Sigmoid colon (tissue), 7 donors: ENCODE measurements at places on chromosomes 7 and 10. TPM values are rescaled to one million over a fixed set of nuclear protein-coding genes. Genes with fewer than 3 reads are reported as not detected.

GRCh38 chr7:155531681-155532080 lies 14.7 kb downstream of the CNPY1 start:
- H3K27me3 ChIP-seq = peaks cover 70% of the 10 kb centered on the region
- H3K4me3 ChIP-seq = no peak overlapping the region
- no peaks in the 10 kb centered on the region for H3K36me3 ChIP-seq
- DNase-seq = peak; percentile 18

GRCh38 chr7:83161186-83161585 lies 1.5 kb downstream of the PCLO start:
- no peak overlapping the region for H3K27ac ChIP-seq
- DNase-seq = no peak
- H3K27me3 ChIP-seq = no peaks in the 10 kb centered on the region

DNA sequence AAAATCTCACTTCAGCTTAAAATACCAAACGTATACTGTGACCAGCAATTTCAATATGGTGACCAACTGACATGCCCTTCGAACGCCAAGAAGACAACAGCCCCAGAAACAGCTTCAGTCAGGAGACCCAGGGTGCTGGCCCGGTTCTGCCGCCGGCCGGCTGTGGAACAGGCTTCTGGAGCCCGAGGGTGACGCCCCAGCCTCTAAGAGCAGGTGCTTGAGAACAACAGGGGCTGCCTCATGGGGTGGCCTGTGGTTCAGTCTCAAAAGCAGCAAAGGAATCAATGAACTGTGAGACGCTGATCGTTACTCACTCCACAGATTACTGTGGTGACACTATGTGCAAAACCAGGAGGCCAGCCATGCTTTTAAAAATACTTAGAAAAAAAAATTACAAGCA lies 17.3 kb downstream of the GPER1 start:
- H3K4me1 ChIP-seq = no peaks in the 10 kb centered on the region
- no peak for DNase-seq
- no peak overlapping the region for H3K27ac ChIP-seq
- H3K27me3 ChIP-seq = no peaks in the 10 kb centered on the region
- no peak overlapping the region for H3K4me3 ChIP-seq

GRCh38 chr7:116736927-116737715 lies 65.1 kb downstream of the MET start:
- H3K4me1 ChIP-seq = peaks cover 18% of the 10 kb centered on the region
- no peaks in the 10 kb centered on the region for H3K36me3 ChIP-seq
- no peak for DNase-seq
- H3K27ac ChIP-seq = no peak overlapping the region
- H3K4me3 ChIP-seq = no peak overlapping the region

- H3K27ac ChIP-seq = no peak overlapping the region
- no peaks in the 10 kb centered on the region for H3K4me1 ChIP-seq
- no peak overlapping the region for H3K4me3 ChIP-seq
- no peaks in the 10 kb centered on the region for H3K36me3 ChIP-seq
- no peaks in the 10 kb centered on the region for H3K27me3 ChIP-seq
These were observed 68.2 kb downstream of the MYL10 start for GRCh38 chr7:101560856-101561255.

DNA sequence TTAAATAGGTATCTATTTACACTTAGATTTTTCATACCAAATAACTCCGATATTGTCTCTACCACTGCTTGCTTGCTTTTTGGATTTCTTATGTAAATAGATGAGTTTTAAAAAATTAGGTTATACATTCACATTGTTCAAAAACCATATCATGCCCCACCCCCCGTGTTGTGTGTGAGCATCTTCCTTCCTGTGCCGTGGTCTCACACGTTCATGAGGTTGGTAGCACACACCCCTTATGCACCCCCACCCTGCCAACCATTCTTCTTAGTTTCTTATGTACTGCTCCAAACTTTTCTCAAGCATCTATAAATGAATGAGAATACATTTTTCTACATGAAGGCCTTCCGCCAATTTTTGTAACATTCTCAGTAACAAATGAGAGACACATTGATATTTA lies 115.6 kb downstream of the FANK1 start:
- no peaks in the 10 kb centered on the region for H3K27me3 ChIP-seq
- no peaks in the 10 kb centered on the region for H3K36me3 ChIP-seq

DNA sequence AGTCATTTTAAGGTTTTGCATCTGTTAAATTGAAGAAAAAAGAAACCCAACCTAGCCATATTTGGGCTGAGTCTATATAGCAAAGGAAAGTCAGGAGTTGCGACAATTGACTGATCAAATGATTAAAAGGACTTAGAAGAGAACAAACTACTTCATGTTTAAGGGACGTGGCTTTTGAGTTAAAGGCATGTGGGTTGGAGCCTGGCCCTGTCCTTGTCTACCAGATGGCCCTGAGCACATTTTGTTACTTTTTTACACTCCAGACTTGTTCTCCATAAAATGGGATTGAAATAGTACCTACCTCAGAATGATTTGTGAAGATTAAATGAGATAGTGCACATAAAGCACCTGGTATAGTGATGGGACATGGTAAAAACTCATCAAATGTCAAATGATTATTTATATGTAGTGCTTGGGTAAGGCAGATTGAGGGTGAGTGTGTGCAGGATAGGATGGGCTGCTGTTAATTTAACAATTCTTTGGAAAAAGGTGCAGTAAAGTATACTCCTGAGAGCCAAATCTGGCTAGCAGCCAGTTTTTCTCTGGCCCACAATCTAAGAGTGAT lies 168.3 kb downstream of the KIF20B start:
- H3K4me1 ChIP-seq = no peaks in the 10 kb centered on the region
- H3K36me3 ChIP-seq = no peaks in the 10 kb centered on the region
- H3K27ac ChIP-seq = no peak overlapping the region
- H3K4me3 ChIP-seq = no peak overlapping the region

- no peaks in the 10 kb centered on the region for H3K27me3 ChIP-seq
- peaks cover 4% of the 10 kb centered on the region for H3K36me3 ChIP-seq
- no peak overlapping the region for H3K27ac ChIP-seq
- H3K4me1 ChIP-seq = peaks cover 1% of the 10 kb centered on the region
- H3K4me3 ChIP-seq = no peak overlapping the region
- no peak for DNase-seq
These were observed 17.6 kb upstream of the FLNC start for GRCh38 chr7:128812514-128813168.

- H3K27me3 ChIP-seq = no peaks in the 10 kb centered on the region
- H3K4me3 ChIP-seq = no peak overlapping the region
- H3K36me3 ChIP-seq = no peaks in the 10 kb centered on the region
- no peak for DNase-seq
- peaks cover 99% of the 10 kb centered on the region for H3K4me1 ChIP-seq
These were observed 83.6 kb downstream of the RNF216 start for GRCh38 chr7:5697754-5698424.

- H3K36me3 ChIP-seq = no peaks in the 10 kb centered on the region
- H3K4me3 ChIP-seq = peak overlapping the region; percentile 62
- no peaks in the 10 kb centered on the region for H3K27me3 ChIP-seq
- peak overlapping the region; percentile 95 for H3K27ac ChIP-seq
- no peak for DNase-seq
These were observed 1.0 kb downstream of the SYPL1 start for GRCh38 chr7:106110885-106111654.

DNA sequence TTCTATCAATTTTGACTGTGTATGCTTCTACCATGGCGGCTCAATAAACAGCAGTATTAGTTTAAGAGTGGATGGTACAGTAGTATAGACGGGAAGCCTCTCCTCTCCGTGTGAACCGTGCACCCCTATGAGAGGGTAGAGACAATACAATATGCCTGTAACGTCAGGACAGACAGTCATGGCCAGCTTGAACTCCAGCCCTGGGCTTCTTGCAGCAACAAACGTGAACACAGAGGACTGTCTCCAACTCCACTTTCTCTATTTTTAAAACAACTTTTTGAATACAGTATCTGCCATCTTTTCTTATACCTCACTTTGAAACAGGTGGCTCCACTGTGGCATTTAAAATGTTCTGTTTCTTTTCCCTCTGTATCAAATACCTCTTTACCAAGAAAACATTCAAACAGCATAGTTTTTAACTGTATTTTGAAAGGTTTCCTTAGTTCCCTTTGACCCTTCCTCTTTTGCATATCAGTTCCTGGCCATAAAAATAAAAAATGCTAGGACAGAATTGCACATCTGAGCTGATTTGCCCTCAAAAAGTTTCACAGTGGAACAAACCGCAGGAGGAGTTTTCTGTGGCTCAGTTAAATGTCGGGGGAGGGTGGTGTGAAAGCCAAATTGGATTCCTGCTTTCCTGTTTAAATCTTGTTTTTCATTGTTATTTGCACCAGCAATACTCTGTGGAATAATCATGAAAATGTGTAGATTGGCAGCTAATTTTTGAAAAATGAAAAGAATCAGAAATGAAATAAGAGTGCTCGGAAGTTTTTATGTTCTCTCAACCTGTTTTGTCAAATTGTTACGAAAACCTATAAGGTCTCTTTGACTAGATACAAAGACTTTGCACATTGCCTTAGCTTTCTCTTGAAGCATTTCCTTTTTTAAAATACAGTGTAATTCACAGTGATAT lies 8.0 kb downstream of the IKZF1 start:
- no peaks in the 10 kb centered on the region for H3K36me3 ChIP-seq
- peaks cover 6% of the 10 kb centered on the region for H3K27me3 ChIP-seq
- no peak overlapping the region for H3K4me3 ChIP-seq
- H3K27ac ChIP-seq = no peak overlapping the region
- no peak for DNase-seq

DNA sequence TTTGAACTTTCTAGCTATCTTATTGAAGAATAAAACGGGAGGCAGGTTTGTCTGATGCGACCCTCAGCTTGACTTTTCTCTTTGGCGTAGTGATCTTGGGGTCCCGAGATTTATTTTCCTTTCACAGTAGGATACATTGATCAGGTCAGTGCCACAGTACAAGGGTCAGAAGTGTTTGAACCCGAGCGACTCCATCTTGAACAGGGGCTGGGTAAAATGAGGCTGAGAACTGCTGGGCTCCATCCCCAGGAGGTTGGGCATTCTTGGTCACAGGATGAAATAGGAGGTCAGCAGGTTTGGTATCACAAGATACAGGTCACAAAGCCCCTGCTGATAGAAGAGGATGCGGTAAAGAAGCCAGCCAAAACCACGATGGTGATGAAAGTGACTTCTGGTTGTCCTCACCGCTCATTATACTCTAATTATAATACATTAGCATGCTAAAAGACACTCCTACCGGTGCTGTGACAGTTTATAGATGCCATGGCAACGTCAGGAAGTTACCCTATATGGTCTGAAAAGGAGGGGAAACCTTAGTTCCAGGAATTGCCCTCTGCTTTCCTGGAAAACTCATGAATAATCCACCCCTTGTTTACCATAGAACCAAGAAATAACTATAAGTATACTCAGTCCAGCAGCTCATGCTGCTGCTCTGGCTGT lies 3.0 kb upstream of the TECPR1 start:
- H3K4me3 ChIP-seq = no peak overlapping the region
- H3K27ac ChIP-seq = no peak overlapping the region
- H3K36me3 ChIP-seq = peaks cover 4% of the 10 kb centered on the region
- no peaks in the 10 kb centered on the region for H3K27me3 ChIP-seq
- no peak for DNase-seq

DNA sequence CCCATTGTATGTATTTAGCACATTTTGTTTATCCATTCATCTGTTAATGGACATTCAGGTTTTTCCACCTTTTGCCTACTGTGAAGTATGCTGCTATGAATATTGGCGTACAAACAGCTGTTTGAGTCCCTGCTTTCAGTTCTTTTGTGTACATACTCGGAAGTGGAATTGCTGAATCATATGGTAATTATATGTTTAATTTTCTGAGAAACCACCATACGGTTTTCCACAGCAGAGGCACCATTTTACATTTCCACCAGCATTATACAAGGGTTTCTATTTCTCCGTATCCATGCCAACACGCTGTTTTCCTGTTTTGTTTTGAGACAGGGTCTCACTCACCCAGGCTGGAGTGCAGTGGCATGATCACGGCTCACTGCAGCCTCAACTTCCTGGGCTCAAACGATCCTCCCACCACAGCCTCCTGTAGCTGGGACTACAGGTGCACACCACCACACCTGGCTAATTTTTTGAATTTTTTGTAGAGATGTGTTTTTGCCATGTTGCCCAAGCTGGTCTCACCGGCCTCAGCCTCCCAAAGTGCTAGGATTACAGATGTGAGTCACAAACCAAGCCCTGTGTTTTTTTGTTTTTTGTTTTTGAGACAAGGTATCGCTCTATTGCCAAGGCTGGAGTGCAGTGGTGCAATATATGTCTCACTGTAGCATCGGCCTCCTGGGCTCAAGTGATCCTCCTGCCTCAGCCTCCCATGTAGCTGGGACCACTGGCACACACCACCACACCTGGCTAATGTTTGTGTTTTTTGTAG lies 22.1 kb upstream of the FBXW4 start:
- H3K4me1 ChIP-seq = no peaks in the 10 kb centered on the region
- no peak overlapping the region for H3K4me3 ChIP-seq
- H3K27me3 ChIP-seq = peaks cover 12% of the 10 kb centered on the region
- no peak overlapping the region for H3K27ac ChIP-seq
- no peak for DNase-seq

The FAM241B gene
- 3.6 TPM for total RNA-seq

The ABCC2 gene
- total RNA-seq = 1.2 TPM

The CPA2 gene
- total RNA-seq = not detected

The FRMPD2 gene
- not detected for total RNA-seq

The PNLIPRP3 gene
- total RNA-seq = not detected

The FBXO24 gene
- total RNA-seq = 2.8 TPM
